ENCODE measurements at places on chromosomes 7 and 10.
A peak's percentile ranks its signal among the peaks of the same experiment; 100 is the strongest.

DNA sequence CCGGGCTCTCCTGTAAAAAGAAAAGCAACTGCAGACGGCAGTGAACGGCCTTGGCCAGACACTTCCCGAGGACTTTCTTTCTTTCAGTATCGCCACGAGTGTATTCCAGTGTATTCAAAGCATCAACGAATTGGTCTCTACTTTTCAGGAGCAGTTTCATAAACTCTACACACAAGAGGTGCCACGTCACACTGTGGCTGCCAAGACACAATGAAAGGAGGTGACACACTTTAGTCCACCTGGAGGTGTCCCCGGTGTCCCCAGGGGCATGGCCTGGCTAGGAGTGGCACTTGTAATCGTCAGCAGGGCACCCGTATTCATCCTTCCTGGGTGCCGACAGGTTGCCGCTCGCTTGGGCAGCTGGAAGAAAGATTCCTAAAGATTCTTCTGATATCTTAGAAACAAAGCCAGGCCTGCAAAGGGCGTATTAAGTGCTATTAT is 5.0 kb downstream of the TNS3 start:
- DNase-seq = no peak

DNA sequence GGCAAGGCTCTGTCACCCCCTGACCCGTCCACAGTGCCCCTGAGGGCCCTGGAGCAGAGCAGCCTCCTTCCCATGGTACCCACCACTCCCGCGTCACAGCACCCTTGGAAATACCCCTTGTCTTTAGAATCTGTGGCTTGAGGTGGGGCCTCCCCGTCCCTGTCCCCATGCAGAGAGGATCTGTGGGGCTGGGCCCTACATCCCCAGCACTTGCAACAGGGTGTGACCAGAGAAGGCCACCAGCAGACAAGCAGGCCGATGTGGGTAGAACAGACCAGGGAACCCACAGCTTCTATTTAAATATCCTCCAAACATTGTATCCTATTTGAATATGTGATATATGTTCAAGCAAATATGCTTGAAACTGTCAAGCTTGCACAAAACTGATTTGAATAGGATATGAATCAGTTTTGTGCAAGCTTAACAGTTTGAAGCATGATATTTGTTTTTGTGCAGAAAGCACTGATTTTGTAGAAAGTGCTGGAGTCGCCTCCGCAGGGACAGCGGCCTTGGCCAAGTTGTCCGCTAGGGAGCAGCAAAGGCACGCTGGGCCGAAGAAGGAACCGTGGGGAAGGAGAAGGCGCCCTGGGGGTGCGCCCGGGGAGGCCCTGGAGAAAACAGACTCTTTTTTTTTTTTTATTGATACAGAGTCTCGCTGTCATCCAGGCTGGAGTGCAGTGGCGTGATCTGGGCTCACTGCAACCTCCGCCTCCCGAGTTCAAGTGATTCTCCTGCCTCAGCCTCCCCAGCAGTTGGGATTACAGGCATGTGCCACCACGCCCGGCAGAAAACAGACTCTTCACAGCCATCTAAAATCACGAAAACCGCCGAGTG is 2.2 kb downstream of the CFAP46 start:
- peak; percentile 56 for DNase-seq

GRCh38 chr7:32879460-32879859 is 12.1 kb downstream of the KBTBD2 start:
- DNase-seq = no peak

DNA sequence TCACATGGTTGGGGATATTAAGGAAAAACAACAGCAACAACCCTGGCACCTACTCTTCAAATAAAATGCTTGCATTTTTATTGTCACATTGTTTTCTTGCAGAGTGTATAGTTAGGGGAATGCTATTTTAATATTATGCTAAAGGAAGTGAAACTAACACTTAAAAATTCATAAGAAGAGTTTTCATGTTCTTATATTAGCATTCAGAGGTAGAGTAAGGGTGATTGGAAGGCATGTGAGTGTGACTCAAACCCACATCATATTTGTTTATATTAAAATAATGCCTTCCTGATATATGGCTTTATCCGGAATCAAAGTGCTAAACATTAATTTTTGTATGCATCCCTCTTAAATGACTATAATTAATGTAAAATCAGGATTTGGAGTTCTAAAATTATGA is 59.8 kb upstream of the TES start:
- peak; percentile 37 for DNase-seq

DNA sequence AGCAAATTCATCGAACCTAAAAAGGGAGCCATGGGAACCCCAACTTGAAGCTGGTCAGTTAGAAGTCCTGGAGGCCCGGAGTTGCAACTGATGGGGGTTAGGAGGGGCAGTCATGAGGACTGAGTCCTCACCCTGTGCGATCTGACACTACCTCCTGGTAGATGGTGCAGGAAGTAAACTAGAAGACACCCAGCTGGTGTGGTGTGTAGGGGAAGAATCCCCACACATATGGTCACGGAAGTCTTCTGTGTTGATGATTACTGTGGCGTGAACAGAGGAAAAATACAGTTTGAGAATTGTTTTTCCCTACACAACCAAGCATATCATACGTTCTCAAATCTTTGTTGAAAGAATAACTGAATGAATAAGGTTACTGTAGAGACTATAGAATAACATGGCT is 164.6 kb upstream of the KCTD7 start:
- no peak for DNase-seq

Measured in fibroblast of skin of back (primary cell).